ENCODE measurements at places on chromosomes 3 and 15.

- no peak for DNase-seq
Observed at GRCh38 chr3:71260782-71261181, 322.7 kb downstream of the FOXP1 start.

GRCh38 chr3:129038121-129038855 is 22.3 kb upstream of the GP9 start:
- DNase-seq, result no peak

GRCh38 chr3:14467814-14468620 is 65.6 kb downstream of the SLC6A6 start:
- DNase-seq, result peak; percentile 3

DNA sequence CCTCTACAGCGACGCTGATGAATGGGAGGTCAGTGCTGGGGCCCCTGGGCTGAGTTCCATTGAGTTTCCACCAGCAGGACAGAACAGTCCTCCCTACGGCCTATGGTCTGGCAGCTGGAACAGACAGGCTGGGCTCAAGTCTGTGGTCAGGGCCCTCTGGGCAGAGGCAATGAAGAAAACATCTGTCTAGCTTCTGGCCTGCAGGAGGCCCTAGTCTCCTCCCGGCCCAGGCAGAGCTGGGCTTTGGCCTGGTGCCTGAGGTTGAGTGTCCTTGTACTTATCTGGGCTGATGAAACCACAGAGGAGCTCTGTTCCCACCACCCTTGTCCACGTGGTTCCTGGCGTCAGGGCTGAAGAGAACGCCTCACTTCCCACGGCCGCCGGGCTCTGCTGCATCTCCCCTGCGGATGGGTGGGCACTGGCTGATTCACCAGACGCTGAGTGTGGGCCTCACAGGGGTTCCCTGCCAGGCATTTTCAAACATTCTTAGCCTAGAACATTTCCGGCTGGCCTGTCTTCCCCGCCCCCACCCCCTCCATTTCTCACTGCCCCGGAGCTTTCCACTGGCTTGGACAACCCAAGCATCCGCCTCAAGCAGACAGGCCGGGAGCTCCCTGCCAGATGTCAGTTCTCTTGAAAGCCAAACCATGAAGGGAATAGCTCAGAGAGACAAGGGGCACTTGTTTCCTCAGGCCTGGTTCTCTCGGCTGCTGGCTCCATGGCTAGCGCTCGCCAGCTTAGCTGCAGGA is 20.3 kb downstream of the PPCDC start:
- no peak for DNase-seq

DNA sequence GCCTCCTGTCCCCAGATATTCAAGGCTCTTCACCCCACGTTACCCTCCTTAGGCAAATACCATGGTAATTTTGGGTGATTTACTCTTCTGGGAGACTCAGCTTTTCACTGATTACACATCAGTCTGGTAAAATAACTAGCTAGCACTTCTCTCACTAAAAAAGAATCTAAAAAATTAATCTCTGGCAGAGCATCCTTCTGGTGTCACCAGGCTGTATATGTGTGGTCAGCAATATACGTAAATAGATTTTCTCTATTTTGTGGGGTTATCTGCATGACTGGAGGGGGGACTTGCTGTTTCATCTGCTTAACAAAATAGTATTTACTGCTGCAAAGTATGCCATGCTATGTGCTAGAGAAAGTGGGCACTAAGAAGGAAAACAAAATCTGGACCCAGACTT is 45.1 kb downstream of the LRRC28 start:
- no peak for DNase-seq

GRCh38 chr3:137020315-137020714 is 62.5 kb downstream of the IL20RB start:
- DNase-seq, result no peak

DNA sequence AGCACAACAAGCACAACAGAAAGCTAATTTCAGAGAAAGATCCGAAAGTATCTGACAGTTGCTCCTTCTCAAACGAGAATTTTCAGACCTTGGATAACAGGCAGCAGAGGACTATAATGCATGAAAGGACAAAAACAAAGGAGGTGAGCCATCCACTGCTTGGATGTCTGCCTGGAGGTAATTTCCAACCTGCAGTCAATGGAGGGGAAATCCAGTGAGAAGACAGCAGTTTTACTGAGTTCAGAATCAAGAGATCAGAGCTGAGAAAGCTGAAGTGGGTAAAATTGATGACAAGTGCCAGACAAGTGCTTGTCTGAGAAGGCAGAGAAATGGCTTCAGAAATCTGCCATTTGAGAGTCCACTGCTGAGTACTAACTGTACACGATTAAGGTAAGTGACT is 22.1 kb downstream of the UBE3A start:
- peak; percentile 7 for DNase-seq

- DNase-seq, result peak; percentile 79
Observed at GRCh38 chr3:63228677-63229076, 49.4 kb upstream of the SYNPR start.

DNA sequence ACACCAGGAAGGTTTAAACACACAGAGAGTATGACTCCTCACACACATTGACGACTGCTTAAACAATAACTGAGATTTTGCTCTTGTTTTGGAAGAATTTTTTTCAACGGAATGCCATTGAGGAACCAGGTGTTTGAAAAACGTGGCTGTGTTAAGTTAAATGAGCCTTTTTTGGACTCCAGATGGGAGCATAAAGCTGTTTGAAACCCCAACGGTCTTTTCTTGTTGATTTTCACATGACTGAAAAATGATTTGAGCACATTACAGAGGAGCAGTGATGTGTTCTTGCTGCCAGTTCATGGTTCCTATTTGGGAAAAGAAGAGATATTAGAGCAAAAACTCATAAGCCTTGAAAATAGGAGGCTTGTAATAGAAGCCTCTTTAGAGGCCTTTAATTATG is 97.8 kb upstream of the SELENOK start:
- DNase-seq, result no peak

DNA sequence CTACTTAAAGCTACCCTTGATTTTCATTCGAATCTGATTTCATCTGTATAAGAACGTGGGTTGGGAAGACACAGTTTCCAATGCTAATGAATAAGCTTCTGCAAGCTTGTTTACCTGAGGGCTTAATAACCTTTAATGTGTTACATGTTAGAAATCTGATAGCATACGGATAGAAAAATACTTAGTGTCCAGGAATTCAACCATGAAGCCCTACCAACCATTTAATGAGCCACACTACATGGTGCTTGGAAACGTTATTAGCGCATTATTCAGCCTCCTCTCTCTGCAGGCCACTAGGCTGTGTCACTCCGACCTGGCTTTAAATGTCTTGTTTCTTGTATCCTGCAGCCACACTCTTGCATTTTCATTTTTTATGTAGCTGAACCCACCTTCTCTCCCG is 1.6 kb downstream of the FAM81A start:
- no peak for DNase-seq

DNA sequence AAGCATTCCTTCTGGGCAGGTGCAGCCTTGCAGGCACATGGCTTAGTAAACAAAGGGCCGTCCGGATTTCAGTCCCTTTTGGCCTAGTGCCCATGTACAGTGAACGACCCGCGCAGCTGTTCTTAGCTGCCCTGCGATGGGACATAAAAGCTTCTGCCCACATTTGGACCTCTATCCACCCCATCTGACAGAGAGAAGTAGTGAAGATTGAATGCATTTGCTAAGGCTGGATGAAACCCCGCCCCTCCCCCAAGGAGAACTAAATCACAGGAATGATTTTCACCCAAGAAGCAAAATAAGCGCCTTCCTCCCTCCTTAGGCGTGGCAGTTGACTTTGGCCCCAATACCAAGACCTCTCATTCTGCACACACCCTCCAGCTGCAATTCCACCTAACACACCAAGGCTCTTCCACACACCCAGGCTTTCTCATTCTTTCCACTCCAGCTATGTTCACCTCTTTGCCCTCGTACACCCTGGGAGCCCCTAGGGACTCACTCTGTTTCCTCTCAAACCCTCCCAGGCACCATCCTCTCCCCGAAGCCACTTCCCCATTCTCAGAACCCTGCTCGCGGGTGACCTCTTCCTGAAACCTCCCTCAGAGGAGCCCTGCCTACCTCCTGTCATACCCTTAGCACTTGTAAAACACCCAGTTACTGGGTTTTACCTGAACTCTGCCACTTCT is 14.1 kb upstream of the HRH1 start:
- no peak for DNase-seq

GRCh38 chr3:23669541-23670255 is 136.1 kb upstream of the UBE2E1 start:
- no peak for DNase-seq

GRCh38 chr15:40470423-40471104 is at the start of gene CHST14:
Gene CHST14 (plus strand): TSS chr15:40470984. CDS start chr15:40471214, 230 bp downstream.
- peak; percentile 42 for DNase-seq

- DNase-seq, result no peak
Observed at GRCh38 chr3:134336587-134336986, 37.7 kb downstream of the AMOTL2 start.

- no peak for DNase-seq
Observed at GRCh38 chr15:72379856-72380430, 4.1 kb upstream of the HEXA start.

GRCh38 chr15:81394603-81395002 is 20.6 kb upstream of the TMC3 start:
- no peak for DNase-seq

- no peak for DNase-seq
Observed at GRCh38 chr3:137081711-137082110, 123.9 kb downstream of the IL20RB start.

- no peak for DNase-seq
Observed at GRCh38 chr3:162338514-162338913, 841.9 kb downstream of the OTOL1 start.

GRCh38 chr3:104768886-104769285 is 597.8 kb upstream of the ALCAM start:
- DNase-seq, result no peak

- DNase-seq, result no peak
Observed at GRCh38 chr3:49666592-49666991, 7.6 kb upstream of the APEH start.

GRCh38 chr3:38521391-38521987 is 25.3 kb downstream of the EXOG start:
- peak; percentile 38 for DNase-seq

GRCh38 chr3:49611719-49612118 is 57.4 kb downstream of the BSN start:
- DNase-seq, result no peak

- no peak for DNase-seq
Observed at GRCh38 chr15:75779504-75779903, 63.7 kb upstream of the UBE2Q2 start.

GRCh38 chr3:142152384-142152783 is 3.0 kb upstream of the TFDP2 start:
- DNase-seq, result no peak

- peak; percentile 83 for DNase-seq
Observed at GRCh38 chr3:128489927-128490649, 2.9 kb downstream of the GATA2 start.

DNA sequence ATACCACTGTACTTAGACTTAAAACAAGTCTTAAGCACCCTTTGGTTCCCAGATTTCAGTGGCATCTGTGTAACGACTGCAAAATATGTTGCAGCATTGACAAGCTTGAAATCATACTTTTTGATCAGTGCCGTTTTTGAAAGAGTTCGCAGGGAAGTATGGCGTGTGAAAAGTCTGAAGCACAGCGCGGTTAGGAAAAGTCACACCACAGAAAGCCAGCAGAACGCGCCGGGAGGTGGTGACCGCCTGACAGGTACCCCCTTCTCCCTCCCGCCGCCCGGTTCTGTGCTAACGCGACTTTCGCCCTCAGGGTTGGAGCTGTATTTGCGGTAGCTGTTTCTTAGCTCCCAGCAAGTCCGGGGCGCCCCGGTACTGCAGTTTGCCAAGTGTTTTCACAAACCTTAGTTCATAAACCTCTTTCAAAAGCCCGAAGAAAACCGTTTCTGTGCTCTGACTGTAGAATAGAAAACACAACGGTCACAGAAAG is 481 bp upstream of the CRYBG3 start:
- DNase-seq, result peak; percentile 91

DNA sequence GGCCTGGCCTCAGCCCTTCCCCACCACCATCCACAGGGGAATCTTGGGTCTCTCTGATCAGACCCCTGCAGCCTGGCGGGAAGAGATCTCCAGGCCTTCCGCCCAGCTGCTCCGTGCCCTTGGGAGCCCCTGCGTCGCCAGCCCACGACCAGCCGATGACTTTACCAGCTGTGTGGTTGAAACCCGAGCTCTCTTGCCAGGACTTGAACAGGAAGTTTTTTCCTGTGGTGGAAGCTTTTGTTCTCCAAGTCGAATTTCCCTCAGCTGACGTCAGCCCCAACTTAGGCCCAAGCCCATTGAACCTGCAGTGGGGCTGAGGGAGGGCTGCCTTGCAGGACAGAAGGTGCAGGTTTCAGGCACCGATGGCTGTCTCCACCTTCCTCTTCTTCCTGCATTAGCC is 51.7 kb upstream of the SMAD3 start:
- no peak for DNase-seq

DNA sequence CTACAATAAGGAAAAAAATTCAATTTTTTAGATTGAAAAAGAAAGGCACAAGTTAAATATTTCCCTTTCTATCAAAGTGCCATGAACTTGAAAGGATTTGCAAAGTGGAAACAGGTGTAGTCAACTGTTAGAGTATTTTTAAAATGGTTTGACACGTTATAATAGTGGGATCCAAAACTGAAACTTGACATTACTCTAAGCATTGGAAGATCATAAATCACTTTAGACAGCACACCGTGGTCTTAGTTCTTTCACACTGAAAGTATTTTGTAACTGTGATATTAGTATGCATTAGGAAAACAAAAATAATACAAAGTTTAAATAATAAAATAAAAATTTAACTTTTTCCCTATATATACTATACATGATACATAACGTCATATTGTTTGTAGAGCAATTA is 933.1 kb downstream of the EPHA3 start:
- DNase-seq, result no peak

GRCh38 chr3:98587654-98588053 is 5.8 kb downstream of the CPOX start:
- DNase-seq, result no peak

DNA sequence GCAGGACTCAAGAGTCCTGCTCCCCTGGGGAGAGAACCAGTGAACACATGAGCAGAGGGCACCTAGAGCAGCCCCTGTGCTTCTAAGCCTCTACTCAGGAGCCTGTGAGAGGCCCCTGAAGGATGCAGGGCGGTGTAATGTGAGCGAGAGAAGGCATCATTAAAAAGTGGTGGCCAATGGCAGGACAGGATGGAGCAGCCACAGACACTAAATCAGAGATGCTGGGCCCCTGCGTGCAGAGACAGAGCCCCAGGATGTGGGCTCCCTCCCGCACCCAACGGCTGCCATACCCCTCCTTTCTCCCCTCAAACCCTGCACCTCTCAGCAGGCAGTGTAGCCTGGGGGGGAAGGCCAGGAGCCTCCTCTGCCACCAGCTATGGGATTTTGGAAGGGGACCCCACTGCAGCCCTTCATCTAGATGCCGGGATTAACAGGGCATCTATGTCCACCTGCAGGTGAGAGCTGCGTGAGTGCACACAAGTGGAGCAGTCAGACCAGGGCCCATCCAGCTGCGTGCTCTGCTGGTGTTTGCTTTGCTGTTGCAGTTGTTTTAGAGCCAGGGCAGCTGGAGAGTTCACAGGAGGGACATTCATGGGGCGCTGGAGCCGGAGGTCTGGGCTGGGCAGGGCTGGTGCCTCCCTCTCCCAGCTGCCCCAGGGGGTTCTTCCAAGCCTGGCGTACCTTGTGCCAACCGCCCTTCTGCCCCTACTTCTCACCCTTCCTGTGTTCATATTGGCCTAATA is 5.1 kb upstream of the IQSEC1 start:
- peak; percentile 63 for DNase-seq
